Esophagus squamous epithelium (tissue), 5 donors: ENCODE measurements at places on chromosomes 6 and 20. TPM values are rescaled to one million over a fixed set of nuclear protein-coding genes. Genes with fewer than 3 reads are reported as not detected.

DNA sequence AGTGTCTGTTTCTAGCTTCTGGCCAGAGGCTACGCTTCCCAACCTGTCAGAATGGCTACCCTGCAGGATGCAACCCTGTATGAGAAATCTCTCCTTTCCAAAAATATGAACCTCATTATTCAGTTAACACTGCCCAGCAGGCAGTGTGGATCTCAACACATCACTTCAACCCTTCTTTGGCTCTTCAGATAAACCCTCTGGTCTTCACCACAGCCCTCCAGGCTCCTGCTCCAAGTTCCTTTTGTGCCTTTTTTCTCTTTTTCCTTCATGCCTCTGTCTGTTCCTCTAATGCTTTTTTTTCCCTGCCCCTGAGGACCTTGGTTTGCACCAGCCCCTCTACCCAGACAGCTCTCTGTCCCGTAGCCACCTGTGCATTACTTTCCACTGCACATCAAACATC is 207.4 kb downstream of the MYLK4 start:
- no peak overlapping the region for H3K4me3 ChIP-seq
- H3K27me3 ChIP-seq = peaks cover 9% of the 10 kb centered on the region
- H3K36me3 ChIP-seq = no peaks in the 10 kb centered on the region
- no peak overlapping the region for H3K27ac ChIP-seq
- DNase-seq = no peak
- peaks cover 7% of the 10 kb centered on the region for H3K4me1 ChIP-seq

DNA sequence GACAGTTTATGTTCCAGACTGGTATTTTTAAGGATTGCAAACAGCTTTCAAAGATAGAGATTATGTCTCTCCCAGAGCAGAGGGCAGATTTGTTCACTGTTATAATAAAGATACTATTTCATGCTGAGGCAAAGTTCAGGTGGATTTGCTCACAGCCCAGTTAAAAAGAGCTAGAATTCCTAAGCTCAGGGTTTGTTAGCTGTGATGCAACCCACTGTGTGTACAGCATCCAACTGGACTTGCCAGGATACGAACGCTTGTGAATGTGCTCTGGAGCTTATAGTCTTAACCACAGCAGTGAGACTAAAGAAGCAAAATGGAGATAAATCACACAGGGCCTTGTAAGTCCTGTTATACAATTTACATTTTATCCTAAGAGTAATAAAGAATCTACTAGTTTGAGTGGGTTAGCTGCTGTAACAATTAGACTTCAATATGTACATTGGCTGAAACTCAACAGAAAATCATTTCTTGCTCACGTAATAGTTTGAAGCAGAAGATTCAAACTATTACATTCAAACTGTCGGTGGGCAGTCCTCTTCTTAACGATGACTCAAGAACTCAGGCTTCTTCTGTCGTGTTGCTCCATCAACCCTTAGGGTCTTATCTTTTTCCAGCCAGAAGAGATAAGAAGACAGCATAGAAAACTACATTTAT is 204.0 kb upstream of the PLN start:
- no peak overlapping the region for H3K27ac ChIP-seq
- H3K36me3 ChIP-seq = no peaks in the 10 kb centered on the region
- no peak overlapping the region for H3K4me3 ChIP-seq
- no peaks in the 10 kb centered on the region for H3K4me1 ChIP-seq

The SMOC2 gene
- total RNA-seq = 8.5 TPM

DNA sequence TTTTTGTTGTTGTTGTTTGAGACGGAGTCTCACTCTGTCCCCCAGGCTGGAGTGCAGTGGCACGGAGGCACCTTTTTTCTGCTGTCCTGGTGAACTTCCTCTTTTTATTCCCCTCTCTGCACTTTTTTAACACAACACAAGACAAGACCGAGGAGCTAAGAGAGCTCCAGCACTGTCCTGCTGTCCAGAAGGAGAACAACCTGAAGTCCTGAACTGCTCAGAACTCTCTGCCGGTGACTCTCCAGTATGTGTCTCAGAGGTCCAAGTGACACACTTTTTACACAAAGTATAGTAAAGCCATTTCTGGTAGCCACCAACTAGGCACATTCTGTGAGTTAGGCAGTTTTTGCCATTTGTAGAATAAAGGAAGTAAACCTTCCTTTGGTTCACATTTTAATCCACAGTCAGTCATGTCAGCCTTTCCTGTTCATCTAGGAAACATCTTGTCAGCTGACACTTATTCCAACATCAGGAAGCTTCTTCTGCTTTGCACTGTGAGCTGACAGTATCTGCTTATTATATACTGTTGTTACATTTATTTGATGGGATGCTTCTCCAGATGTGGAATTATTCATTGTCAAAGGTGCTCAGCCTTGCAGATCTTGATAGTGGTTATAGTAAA is 28.1 kb upstream of the TXNDC5 start:
- no peaks in the 10 kb centered on the region for H3K27me3 ChIP-seq
- H3K27ac ChIP-seq = no peak overlapping the region
- H3K4me3 ChIP-seq = no peak overlapping the region

GRCh38 chr20:34768096-34768495 is 57.4 kb downstream of the NCOA6 start:
- no peak for DNase-seq
- H3K27me3 ChIP-seq = no peaks in the 10 kb centered on the region
- no peak overlapping the region for H3K27ac ChIP-seq

The SULF2 gene
- total RNA-seq = 182 TPM

The TINAG gene
- total RNA-seq = not detected

- no peak overlapping the region for H3K4me3 ChIP-seq
- DNase-seq = no peak
- H3K27me3 ChIP-seq = no peaks in the 10 kb centered on the region
- H3K36me3 ChIP-seq = no peaks in the 10 kb centered on the region
- no peak overlapping the region for H3K27ac ChIP-seq
These were observed 4.0 kb downstream of the BLTP3A start for GRCh38 chr6:34795836-34796425.

The SCGN gene
- total RNA-seq = not detected

- no peak for DNase-seq
- H3K4me1 ChIP-seq = no peaks in the 10 kb centered on the region
- H3K36me3 ChIP-seq = peaks cover 25% of the 10 kb centered on the region
- no peak overlapping the region for H3K4me3 ChIP-seq
- no peaks in the 10 kb centered on the region for H3K27me3 ChIP-seq
- no peak overlapping the region for H3K27ac ChIP-seq
These were observed 4.1 kb downstream of the CST7 start for GRCh38 chr20:24953209-24953575.

The SLC2A4RG gene
- total RNA-seq = 49.4 TPM
